ENCODE measurements at places on chromosomes 11 and 22. TPM values are rescaled to one million over a fixed set of nuclear protein-coding genes. Genes with fewer than 3 reads are reported as not detected.
A peak's percentile ranks its signal among the peaks of the same experiment; 100 is the strongest.

- no peak overlapping the region for H3K27ac ChIP-seq
- no peak for DNase-seq
- no peak overlapping the region for H3K4me3 ChIP-seq
- no peaks in the 10 kb centered on the region for H3K36me3 ChIP-seq
- no peaks in the 10 kb centered on the region for H3K27me3 ChIP-seq
Measured at GRCh38 chr11:121214861-121215260, 77.7 kb upstream of the SC5D start.

DNA sequence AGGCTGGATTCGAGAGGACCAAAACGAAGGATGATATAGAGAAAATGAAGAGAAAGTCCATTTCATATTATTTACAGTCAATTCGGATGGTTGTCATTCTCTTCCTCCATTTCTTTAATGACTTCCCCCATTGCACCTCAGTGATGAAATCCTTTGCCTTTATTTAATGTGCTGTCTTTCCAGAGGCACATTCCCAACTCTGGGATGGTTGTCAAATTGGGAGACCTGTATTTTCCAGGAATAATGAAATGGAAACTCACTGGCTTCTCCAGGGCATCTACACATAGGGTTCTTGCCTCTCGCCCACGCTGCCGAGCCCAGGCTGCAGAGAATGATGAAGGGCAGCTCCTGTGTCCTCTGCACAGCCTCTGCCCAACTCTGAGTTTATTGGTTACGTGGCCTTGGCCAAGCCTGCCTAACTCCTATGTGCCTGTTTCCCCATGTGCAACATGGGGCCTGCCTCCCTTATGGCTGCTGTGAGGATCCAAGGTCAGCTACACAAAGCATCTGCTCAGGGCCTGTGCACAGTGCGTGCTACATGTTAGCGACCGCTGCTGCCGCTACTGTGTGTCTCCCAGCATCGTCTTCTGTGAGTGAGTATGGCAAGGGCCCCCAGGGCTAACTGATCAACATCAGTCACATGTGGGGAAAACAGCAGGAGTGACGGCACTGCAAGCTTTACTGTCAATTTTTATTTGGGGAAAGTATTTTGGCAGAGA is 81.5 kb upstream of the BID start:
- no peak for DNase-seq
- peaks cover 4% of the 10 kb centered on the region for H3K36me3 ChIP-seq
- H3K4me1 ChIP-seq: no peaks in the 10 kb centered on the region
- no peak overlapping the region for H3K4me3 ChIP-seq
- H3K27me3 ChIP-seq: no peaks in the 10 kb centered on the region

DNA sequence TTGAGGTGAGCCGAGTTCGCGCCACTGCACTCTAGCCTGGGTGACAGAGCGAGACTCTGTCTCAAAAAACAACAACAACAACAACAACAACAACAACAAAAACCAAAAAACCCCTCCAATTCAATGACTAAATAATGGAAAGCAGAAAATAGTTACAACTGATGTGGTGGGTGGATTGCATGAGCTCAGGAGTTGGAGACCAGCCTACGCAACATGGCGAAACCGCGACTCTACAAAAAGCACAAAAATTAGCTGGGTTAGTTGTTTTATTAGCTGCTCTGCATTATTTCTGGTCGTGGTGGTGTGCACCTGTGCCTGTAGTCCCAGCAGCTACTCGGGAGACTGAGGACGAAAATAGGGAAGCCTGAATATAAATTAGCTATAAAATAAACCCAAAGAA is 2.6 kb upstream of the PATL1 start:
- H3K27ac ChIP-seq: no peak overlapping the region
- peaks cover 3% of the 10 kb centered on the region for H3K36me3 ChIP-seq
- H3K4me1 ChIP-seq: peaks cover 12% of the 10 kb centered on the region
- H3K27me3 ChIP-seq: no peaks in the 10 kb centered on the region
- no peak for DNase-seq

The ANO1 gene
- total RNA-seq: 0.14 TPM

The MOGAT2 gene
- total RNA-seq: not detected

GRCh38 chr11:61054927-61055562 is 47.2 kb upstream of the CD5 start:
- H3K4me3 ChIP-seq: no peak overlapping the region
- H3K27ac ChIP-seq: no peak overlapping the region
- H3K4me1 ChIP-seq: no peaks in the 10 kb centered on the region
- H3K27me3 ChIP-seq: no peaks in the 10 kb centered on the region
- DNase-seq: no peak

The PRODH gene
- 1.2 TPM for total RNA-seq

- H3K27me3 ChIP-seq: no peaks in the 10 kb centered on the region
- H3K36me3 ChIP-seq: peaks cover 42% of the 10 kb centered on the region
Measured at GRCh38 chr11:6601041-6601461, 2.4 kb downstream of the RRP8 start.

- H3K27ac ChIP-seq: no peak overlapping the region
- H3K4me1 ChIP-seq: peaks cover 20% of the 10 kb centered on the region
- peak; percentile 51 for DNase-seq
- no peaks in the 10 kb centered on the region for H3K36me3 ChIP-seq
- no peaks in the 10 kb centered on the region for H3K27me3 ChIP-seq
- no peak overlapping the region for H3K4me3 ChIP-seq
Measured at GRCh38 chr11:116563028-116563711, 209.6 kb downstream of the BUD13 start.

DNA sequence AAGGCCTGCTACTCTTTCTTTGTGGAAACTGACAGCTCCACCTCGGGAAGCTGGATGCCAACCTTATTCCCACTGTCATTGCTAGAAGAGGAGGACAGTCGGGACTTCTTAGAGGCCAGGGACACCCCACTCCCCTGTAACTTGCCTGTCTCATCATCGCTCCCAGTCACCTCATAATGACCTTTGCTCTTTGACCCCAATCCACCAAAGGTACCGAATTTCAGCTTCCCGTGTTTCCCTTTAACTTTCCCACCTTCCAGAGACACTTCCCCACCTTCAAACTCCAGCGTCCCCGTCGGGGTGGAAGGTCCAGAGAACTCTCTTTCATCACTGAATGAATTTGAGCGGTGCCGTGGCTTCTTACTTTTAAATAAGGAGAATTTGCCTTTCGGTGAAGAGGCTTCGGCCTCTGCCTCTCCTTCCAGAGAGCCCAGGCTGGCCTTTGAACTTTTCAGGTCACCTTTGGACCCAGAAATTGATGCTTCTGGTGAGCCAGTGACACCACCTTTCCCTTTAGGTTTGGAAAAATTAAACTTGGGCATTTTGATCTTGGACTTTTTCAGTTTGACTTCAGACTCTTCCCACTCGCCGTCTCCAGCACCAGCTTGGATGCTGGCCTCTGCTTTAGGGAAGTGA is 29.8 kb downstream of the AHNAK start:
- H3K4me3 ChIP-seq: no peak overlapping the region
- no peaks in the 10 kb centered on the region for H3K27me3 ChIP-seq
- H3K4me1 ChIP-seq: no peaks in the 10 kb centered on the region
- H3K27ac ChIP-seq: no peak overlapping the region
- DNase-seq: no peak
- H3K36me3 ChIP-seq: peaks cover 55% of the 10 kb centered on the region

- no peak overlapping the region for H3K27ac ChIP-seq
- no peak for DNase-seq
- no peaks in the 10 kb centered on the region for H3K27me3 ChIP-seq
- H3K36me3 ChIP-seq: no peaks in the 10 kb centered on the region
- H3K4me3 ChIP-seq: no peak overlapping the region
- no peaks in the 10 kb centered on the region for H3K4me1 ChIP-seq
Measured at GRCh38 chr22:50138988-50139387, 31.5 kb upstream of the PANX2 start.

DNA sequence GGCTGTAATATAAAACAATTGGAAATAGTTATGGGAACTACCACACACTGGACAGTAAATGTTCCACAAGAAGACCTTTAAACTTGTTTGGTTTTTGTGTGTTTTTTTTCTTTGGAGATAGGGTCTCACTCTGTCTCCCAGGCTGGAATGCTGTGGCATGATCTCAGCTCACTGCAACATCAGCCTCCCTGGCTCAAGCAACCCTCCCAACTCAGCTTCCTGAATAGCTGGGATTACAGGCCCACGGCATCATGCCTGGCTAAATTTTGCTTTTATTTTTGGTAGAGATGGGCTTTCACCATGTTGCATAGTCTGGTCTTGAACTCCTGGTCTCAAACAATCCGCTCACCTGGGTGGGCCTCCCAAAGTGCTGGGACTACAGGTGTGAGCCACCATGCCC is 121.0 kb downstream of the MPPED2 start:
- H3K4me3 ChIP-seq: no peak overlapping the region
- DNase-seq: no peak
- no peaks in the 10 kb centered on the region for H3K4me1 ChIP-seq
- H3K36me3 ChIP-seq: no peaks in the 10 kb centered on the region
- H3K27ac ChIP-seq: no peak overlapping the region
- no peaks in the 10 kb centered on the region for H3K27me3 ChIP-seq

The NRIP3 gene
- 11.6 TPM for total RNA-seq

The GGTLC3 gene
- total RNA-seq: not detected

DNA sequence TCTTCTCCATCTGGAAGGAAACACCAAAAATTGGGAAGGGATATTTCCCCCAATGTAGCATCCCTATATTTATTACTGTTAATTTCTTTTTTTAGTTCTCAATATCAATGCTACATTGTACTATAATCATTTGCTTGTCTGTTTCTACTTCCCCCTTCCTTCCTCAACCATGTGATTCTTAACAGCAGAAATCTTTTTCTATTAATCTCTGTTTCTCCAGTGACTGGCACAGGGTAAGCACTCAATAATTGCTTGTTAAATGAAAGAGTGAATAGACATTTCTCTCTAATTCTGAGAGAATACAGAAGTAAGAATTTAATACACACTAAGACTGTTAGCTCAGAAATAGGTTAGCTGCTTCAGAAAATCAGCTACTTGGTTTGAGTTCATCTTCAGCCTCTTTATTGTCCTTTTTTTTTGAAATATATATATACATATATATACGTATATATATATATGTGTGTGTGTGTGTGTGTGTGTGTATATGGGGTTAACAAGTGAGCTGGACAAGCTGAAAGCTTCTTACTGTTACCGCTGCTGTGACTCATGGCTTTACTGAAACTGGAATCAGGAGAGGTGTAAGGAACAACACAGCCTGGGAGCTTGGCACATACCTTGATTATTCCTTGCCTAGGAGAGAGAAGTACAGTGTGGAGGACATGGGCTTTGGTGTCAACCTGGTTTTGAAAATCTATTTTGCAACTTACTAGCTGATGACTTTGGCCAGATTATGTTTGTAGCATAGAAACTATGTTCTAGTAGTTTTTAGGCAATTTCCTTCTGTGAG is 26.2 kb upstream of the PDE3B start:
- H3K4me1 ChIP-seq: no peaks in the 10 kb centered on the region
- no peak for DNase-seq
- no peaks in the 10 kb centered on the region for H3K36me3 ChIP-seq
- H3K27me3 ChIP-seq: no peaks in the 10 kb centered on the region
- no peak overlapping the region for H3K4me3 ChIP-seq
- no peak overlapping the region for H3K27ac ChIP-seq

The ANGPTL5 gene
- total RNA-seq: not detected

- no peaks in the 10 kb centered on the region for H3K36me3 ChIP-seq
- DNase-seq: no peak
- no peaks in the 10 kb centered on the region for H3K27me3 ChIP-seq
Measured at GRCh38 chr11:127059286-127059685, 58.7 kb upstream of the KIRREL3 start.

DNA sequence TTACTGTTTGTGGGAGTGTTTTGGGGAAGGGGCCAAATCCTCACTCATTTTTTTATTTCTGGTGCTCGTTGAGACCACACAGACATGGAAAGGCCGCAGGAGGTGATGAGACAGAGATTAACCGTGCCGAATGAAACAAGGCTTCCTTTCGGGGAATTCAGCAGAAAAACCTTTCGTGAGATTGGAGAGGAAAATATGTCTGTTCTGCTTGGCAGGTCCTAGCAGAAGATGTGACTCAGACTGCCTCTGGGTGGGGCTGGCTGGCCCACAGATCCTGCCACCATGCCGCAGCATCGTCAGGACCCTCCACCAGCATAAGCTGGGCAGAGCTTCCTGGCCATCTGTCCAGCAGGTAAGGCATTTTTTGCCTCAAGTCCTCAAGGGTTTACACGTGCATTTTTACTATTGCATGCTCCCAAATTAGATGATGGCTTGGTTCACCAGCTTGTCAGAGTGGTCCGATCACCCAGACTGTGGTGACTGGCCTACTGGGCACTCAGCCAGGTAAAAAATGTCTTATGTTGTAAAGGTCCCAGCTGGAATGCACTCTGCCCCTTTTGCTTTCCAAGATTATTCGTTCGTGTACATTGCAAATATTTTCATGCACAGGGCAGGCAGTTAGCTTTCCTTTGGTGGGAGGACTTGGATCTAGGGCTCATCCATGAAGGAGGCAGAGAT is 1.5 kb downstream of the DDB2 start:
- no peaks in the 10 kb centered on the region for H3K27me3 ChIP-seq
- H3K4me1 ChIP-seq: peaks cover 46% of the 10 kb centered on the region
- peaks cover 5% of the 10 kb centered on the region for H3K36me3 ChIP-seq
- peak overlapping the region; percentile 83 for H3K4me3 ChIP-seq
- peak; percentile 89 for DNase-seq

DNA sequence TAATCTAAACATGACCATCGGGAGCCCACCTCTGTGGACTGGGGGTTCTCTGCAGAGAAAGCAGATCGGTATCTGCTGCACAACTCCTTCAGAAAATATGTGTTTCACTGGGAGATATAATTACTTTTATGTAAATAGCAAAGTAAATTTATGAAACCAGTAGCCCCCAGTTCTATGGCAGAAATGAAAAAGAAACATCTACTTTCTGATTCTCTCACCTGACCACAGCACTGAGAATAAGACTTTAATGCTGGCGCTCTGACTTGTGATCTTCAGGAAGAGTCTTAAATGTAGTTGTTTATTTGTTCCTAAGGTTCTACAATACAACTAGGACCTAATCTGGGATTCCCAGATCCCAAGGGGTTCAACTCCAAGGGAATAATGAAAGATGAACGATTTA is 518.0 kb downstream of the DLG2 start:
- DNase-seq: no peak
- H3K27ac ChIP-seq: no peak overlapping the region
- H3K4me1 ChIP-seq: no peaks in the 10 kb centered on the region
- H3K27me3 ChIP-seq: no peaks in the 10 kb centered on the region
- no peaks in the 10 kb centered on the region for H3K36me3 ChIP-seq
- H3K4me3 ChIP-seq: no peak overlapping the region

DNA sequence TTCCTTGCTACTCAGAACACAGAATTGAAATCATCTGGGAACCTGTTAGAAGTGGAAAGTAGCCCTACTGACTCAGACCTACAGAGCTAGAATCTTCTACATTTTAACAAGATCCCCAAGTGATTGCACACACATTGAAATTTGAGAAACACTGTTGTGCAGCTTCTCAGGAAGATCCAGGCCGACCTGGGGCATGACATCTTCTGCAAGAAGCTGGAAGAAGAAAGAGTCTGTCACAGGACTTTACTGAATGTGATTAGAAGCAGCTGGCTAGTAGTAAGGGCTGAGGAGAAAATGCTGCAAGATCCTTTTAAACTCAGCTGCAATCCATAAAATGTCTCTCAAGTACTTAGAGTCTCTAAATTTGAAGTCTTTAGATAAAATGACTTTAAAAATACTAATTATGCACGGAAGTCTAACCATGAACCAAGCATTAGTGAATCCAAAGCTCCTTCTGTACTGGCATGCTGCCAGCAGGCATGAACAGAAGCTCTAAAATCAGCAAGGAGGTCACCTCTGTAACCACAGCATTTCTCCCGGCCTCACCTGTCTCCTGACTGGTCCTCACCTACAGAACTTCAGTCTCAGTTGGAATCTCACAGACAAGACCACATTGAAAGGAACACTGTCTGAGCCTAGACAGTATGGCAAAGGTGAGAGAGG is 85.0 kb downstream of the SERGEF start:
- H3K4me1 ChIP-seq: no peaks in the 10 kb centered on the region
- no peak overlapping the region for H3K27ac ChIP-seq
- no peak for DNase-seq
- no peaks in the 10 kb centered on the region for H3K27me3 ChIP-seq
- H3K4me3 ChIP-seq: no peak overlapping the region

Measured in astrocyte (in vitro differentiated cells and primary cell).